MV-4-11 (cell line): ENCODE measurements at places on chromosomes 13 and 19.

- DNase-seq, result peak; percentile 49
Measured at GRCh38 chr19:28429356-28429755, 783.6 kb downstream of the UQCRFS1 start.

DNA sequence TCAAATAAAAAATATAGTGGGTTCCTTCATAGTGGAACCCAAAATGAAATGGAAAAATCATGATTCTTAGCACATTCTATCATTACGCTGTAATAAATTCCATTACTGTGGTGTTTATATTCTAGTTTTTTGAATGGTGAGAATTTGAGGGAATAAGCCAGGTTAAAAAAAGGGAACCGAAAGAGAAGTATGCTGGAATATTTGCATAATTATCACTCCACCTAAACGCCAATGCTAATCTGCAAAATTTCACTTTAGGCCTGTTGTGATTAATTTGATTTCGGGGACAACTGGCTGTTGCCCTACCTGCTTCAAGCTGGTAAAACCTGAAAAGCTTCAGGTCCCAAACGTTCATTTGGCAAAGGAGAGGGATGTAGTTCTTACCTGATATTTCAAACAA lies 32.1 kb upstream of the SCEL start:
- no peak for DNase-seq

DNA sequence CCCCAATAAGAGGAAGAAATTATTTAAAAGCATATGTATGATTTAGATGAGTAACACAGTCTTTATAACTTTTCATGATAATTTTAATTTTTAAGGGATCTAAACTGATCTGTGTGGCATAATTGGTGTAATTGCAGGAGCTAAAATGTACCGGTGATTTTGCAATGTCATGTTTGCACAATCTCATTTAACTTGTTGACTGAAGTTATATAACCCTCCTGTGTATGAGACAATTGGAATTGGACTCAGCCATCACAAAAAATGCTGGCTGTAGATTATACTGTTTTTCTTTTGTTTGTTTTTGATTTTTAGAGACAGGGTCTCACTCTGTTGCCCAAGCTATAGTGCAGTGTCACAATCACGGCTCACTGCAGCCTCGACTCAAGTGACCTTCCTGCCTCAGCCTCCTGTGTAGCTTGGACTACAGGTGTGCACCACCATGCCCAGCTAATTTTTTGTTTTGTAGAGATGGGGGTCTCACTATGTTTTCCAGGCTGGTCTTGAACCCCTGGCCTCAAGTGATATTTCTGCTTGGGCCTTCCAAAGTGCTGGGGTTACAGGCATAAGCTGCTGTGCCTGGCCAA lies 26.1 kb downstream of the FGF9 start:
- peak; percentile 14 for DNase-seq

- no peak for DNase-seq
Measured at GRCh38 chr13:36788276-36788675, 30.7 kb upstream of the RFXAP start.

GRCh38 chr13:103224804-103225203 lies 158.6 kb upstream of the SLC10A2 start:
- DNase-seq, result no peak

DNA sequence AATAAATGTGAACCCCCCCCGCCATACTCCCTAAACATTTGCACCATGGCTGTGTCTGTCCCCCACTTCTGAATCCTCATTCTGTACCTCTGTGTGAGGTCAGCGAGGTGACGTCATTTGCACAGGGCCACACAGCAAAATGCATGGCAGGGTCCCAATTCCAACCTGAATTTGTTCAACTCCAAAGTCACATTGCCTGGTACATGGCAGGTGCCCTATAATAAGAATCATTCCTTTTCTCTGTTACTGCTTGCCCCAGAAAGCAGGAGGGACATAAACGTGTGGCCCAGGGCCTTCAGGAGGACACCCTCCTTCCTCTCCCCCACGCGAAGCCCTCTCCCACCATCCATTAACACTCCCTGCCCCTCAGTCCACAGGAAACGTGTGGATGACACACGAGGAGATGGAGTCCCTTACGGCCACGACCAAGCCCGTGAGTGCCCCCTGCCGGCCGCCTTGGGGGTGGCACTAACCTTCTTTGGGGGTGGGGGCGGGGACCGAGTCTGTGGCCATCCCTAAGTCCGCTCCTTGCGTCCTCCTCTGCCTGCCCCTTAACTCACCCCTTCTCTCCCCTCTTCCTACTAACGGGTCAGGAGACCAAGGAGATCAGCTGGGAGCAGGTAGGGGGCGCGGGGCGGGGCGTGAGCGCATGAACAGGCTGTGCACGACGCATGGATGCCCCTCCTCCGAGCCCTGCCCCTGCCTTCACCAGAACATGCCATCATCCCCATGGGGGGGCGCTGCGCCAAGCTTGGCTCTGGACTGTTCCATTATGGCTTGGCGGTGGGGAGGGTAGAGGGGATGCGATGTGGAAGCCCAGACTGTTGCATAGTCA lies 9.4 kb downstream of the HRC start:
- peak; percentile 75 for DNase-seq

- DNase-seq, result peak; percentile 33
Measured at GRCh38 chr19:43527860-43528622, 1.0 kb upstream of the ETHE1 start.

GRCh38 chr13:42762917-42763316 lies 18.5 kb upstream of the FAM216B start:
- DNase-seq, result no peak

GRCh38 chr13:49791711-49792549 lies 552 bp downstream of the KPNA3 start:
- peak; percentile 25 for DNase-seq

- DNase-seq, result no peak
Measured at GRCh38 chr13:69580255-69580654, 527.4 kb upstream of the ATXN8OS start.

DNA sequence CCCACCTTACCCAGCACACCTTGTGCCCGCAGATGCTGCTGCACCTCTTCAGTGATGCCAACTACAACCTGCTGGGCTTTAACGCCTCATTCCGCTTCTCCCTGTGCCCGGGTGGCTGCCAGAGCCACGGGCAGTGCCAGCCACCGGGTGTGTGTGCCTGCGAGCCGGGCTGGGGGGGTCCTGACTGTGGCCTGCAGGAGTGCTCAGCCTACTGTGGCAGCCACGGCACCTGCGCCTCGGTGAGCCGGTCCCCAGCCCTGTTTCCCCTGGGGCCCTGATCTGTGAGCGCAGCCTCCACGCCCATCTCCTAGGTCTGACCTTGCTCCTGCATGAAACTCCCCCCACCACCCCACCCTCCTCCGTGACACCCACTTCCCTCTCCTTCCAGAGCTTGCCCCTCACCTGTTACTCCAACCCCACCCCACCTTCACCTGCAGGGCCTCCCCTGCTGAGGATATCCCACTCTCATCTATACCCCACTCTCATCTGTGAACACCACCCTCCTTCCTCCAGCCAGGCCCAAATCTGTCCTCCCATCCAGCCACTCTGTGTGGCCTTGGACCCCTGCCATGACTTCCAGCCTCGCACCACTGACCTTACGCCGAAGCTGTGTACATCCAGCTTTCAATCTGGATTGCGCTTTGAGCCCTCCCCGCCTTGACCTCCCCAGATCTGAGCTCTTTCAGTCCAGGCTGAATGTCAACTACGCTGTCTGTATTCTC lies 8.7 kb downstream of the MEGF8 start:
- no peak for DNase-seq

DNA sequence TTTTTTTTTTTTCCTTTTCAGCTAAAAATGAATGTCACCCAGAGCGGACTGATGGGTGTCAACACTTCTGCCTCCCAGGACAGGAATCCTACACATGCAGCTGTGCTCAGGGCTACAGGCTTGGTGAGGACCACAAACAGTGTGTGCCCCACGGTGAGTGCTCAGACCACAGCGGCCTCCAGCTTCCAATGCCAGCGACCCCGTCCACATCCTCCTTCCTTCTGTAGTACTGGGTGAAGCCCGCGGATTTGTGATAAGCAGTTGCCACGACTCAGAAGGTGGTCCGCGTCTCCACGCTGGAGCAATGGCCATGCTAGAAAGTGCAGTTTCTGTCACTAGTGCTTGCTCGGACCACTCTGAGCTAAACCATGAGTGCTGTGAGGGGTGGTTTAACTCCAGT lies 6.0 kb downstream of the PROZ start:
- DNase-seq, result peak; percentile 8

GRCh38 chr19:42563352-42564210 lies 31.1 kb downstream of the CEACAM8 start:
- DNase-seq, result peak; percentile 39

- DNase-seq, result no peak
Measured at GRCh38 chr13:35489050-35489449, 12.6 kb upstream of the MAB21L1 start.

DNA sequence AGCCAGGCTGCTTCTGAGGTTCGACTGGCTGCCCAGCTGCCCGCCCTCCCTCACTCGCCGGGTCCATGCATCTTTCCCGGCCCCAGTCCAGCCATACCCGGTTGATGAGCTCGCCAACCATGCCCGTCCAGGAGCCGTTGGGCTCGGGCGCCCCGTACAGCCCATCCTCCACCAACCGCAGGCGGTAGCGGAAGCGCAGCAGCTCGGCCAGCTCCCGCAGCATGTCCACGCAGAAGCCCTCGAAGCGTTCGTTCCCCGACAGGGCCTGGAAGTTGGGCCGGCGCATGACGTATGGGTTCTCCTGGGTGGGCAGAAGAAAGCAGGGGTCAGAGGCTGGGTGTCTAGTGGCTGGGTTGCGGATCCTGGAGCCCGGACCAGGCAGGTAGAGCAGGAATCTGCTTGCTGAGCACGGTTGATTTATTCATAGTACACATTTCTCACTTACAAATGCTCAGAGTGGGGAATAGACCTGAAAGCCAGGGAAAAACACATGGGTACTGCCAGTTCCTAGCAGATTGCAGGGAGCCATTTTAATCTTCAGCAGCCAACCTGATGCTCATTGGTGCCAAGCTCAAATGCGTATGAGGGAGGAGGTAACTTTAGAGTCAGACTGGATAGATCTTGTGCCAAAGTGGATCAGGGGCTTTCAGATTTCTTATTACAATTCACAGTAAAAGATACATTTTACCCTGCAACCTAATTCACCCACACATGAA lies 27.4 kb downstream of the GRIK5 start:
- no peak for DNase-seq

GRCh38 chr19:31668921-31669320 lies 319.7 kb upstream of the TSHZ3 start:
- no peak for DNase-seq

DNA sequence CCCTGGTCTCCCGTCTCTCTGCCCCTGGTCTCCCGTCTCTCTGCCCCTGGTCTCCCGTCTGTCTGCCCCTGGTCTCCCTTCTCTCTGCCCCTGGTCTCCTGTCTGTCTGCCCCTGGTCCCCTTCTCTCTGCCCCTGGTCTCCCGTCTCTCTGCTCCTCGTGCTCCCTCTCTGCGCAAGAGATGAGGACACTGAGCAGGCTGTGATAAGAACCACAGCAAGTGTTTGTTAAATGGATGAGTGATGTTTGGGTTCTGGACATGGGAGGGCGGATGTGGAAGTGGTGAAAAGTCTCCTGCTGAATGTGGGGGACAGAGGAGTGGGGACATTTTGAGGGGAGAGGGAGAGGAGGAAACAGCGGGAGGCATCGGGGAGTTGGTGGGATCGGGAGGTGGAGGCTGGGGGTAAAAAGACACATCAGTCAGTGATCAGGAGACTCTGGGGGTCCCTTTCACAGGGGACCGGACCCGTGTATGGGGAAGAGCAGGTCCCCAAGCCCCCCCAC lies 8.0 kb downstream of the NPAS1 start:
- DNase-seq, result no peak

DNA sequence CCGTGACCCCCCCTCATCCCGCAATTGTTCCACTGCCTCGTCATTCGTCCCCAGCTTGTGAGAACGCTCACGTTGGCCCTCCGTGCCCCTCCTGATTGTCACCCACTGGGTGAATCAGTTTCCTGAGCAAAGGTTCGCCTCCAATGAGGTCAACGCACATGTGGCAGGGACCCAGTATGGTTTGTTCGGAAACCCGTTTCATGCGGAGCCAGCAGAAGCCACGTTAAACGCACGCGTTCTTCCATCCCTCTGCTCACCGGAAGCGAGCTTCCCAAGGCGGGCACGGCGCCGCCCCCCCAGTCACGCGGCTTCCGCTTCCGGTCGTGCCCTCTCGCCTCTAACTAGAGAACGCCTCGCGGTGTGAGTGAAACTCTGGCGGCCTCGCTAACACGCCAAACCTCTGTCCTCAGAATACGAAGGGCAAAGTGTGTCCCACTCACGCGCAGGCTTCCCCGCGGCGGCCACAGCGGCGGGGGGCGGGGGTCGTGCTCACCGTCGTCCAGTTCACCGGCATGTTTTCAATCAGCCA lies 18.0 kb upstream of the CFAP97D2 start:
- DNase-seq, result no peak

GRCh38 chr19:41801792-41802211 lies 5.4 kb downstream of the CEACAM3 start:
- DNase-seq, result peak; percentile 92

DNA sequence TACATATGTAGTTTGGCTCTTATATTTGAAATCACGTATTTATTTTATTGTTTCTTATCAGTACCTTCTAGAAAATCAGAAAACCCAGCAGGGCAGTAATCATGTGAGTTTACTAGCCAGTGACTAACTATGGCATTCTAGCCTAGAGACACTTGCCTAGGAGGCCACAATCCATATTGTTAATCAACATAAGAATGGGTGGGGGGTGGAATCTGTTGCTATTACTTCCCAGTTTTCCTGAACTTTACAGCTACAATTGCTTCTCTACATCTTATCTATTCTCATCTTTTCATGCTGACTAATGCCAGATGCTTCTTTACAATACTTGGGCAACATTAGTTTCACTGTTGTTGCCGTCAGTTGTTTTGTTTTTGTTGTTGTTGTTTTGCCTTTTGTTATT lies 18.7 kb upstream of the ATXN8OS start:
- DNase-seq, result no peak

DNA sequence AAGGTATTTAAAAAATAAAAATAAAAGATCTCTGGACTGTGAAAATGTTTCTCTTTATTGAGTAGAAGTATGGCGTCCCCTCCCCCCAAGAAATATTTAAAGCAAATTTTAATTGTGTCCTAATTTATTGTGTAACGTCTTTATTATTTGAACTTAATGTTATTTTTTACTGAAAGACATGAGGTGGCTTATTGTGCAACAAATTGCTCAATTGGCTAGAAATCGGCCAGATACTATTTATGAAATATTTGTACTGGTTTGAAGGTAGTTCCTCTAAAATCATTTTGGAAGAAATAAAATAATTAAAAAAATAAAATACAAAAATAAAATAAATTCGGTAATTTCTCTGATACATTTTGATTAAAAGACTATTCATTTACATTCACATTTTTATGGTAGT lies 162.3 kb downstream of the DACH1 start:
- no peak for DNase-seq

DNA sequence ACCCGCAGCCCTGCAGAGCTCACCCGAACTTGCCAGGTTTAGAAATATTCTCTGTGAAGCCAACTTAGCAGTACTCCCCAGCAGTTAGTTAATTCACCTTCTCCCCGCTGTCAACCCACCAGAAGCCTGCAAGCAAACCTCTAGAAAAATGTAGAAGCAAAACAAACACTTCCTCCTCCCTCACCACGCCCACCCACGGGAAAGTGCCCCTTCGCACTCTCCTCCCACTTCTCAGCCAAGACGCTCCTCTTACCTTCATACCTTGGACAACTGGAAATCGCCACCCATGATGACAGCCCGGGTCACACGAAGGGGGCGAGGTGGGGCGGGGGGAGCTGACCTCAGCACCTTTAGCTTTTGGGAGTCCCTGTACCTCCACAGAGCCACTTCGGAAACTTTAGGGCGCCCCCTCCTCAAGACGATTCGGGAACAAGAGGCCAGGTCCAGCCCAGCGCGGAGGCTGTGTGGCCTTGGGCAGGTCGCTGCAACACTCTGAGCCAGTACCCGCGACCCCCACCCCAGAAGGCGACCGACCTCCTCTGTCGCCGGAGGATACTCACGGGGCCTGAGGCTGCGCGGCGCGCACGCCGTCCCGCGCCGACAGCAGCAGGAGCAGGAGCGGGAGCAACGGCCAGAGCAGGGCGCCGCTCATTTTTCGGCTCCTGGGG lies 485 bp downstream of the CPAMD8 start:
- DNase-seq, result peak; percentile 43
